Peyer's patch (tissue), 4 donors: ENCODE measurements at places on chromosomes 12 and 14. TPM values are rescaled to one million over a fixed set of nuclear protein-coding genes. Genes with fewer than 3 reads are reported as not detected.

Gene KRT72
- total RNA-seq = not detected

Gene C12orf54
- not detected for total RNA-seq

Gene OR6C70
- not detected for total RNA-seq

Gene ABCC9
- total RNA-seq = 3.7 TPM

Gene NFATC4
- total RNA-seq = 20.9 TPM

Gene SLC25A21
- total RNA-seq = not detected

Gene TTC9
- total RNA-seq = 0.83 TPM

GRCh38 chr14:28767853-28768741 lies 1.5 kb downstream of the FOXG1 start:
- no peaks in the 10 kb centered on the region for H3K4me1 ChIP-seq
- H3K36me3 ChIP-seq = no peaks in the 10 kb centered on the region
- peaks cover 39% of the 10 kb centered on the region for H3K27me3 ChIP-seq
- no peak overlapping the region for H3K4me3 ChIP-seq
- DNase-seq = no peak
- H3K27ac ChIP-seq = no peak overlapping the region

- no peak for DNase-seq
- no peak overlapping the region for H3K27ac ChIP-seq
- H3K36me3 ChIP-seq = no peaks in the 10 kb centered on the region
- H3K27me3 ChIP-seq = no peaks in the 10 kb centered on the region
- H3K4me3 ChIP-seq = no peak overlapping the region
- no peaks in the 10 kb centered on the region for H3K4me1 ChIP-seq
Observed at GRCh38 chr14:24888532-24888931, 161.4 kb downstream of the STXBP6 start.

GRCh38 chr14:61279082-61279481 lies 2.1 kb downstream of the TMEM30B start:
- no peaks in the 10 kb centered on the region for H3K4me1 ChIP-seq
- no peak for DNase-seq
- H3K27me3 ChIP-seq = no peaks in the 10 kb centered on the region
- no peaks in the 10 kb centered on the region for H3K36me3 ChIP-seq

DNA sequence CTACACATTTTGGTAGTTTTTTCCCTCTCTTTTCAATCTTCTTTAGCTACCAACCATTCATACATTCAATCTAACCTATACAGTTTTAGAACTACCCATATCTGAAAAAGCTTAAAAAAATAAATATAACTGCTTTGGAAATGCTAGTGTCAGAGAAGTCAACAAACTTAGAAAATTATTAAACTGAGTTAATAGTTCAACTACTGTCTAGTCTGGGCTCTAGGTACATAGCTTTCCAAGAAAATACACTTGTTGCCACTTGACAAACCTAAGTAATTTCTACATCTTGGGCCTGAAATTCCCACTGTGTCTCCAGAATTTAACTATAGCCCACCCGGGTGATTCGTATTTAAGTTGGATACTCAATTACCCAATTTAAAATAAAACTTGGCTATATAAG lies 22.1 kb downstream of the GTF2A1 start:
- no peak for DNase-seq
- H3K27ac ChIP-seq = no peak overlapping the region
- no peak overlapping the region for H3K4me3 ChIP-seq
- no peaks in the 10 kb centered on the region for H3K4me1 ChIP-seq
- H3K27me3 ChIP-seq = no peaks in the 10 kb centered on the region

DNA sequence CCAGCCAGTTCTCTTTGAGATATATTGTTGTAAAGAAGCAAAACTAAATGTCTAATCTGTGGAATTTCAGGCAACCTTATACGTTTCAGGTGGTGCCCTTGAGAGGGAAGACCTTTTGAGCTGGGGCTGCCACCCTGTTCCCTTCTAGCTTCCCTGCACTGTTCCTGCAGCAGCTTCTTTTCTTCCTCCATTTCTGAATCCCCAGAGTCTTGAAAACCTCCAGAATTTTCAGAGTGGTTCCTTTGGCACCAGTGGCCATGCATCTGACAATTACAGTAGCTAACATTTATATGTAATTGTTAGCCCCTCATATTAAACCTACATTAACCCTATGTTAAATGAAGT lies 271.3 kb downstream of the ZFP36L1 start:
- H3K27ac ChIP-seq = no peak overlapping the region
- peaks cover 39% of the 10 kb centered on the region for H3K4me1 ChIP-seq
- H3K36me3 ChIP-seq = no peaks in the 10 kb centered on the region
- H3K4me3 ChIP-seq = no peak overlapping the region
- DNase-seq = no peak

DNA sequence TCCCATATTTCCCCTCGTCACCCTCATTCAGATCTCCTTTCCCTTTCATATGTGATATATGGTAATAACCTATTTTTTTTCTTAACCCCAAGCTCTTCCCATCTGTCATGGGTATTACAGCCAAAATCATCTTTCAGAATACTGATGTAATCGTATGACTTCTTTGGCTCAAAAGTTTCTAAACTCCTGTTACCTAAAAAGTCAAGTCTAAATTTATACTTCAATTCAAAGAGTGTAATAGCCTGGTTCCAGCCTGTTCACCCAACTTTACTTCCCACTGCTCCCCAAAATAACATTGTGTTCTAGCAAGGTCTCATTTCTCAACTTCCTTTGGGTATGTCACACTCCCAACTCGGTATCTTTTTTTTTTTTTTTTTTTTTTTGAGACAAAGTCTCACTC lies 48.5 kb downstream of the TBK1 start:
- H3K4me1 ChIP-seq = no peaks in the 10 kb centered on the region
- H3K4me3 ChIP-seq = no peak overlapping the region
- H3K27ac ChIP-seq = no peak overlapping the region
- peaks cover 60% of the 10 kb centered on the region for H3K36me3 ChIP-seq

GRCh38 chr14:53148671-53149070 lies 4.5 kb downstream of the DDHD1 start:
- no peak overlapping the region for H3K27ac ChIP-seq
- no peaks in the 10 kb centered on the region for H3K36me3 ChIP-seq
- no peak overlapping the region for H3K4me3 ChIP-seq
- H3K27me3 ChIP-seq = no peaks in the 10 kb centered on the region

DNA sequence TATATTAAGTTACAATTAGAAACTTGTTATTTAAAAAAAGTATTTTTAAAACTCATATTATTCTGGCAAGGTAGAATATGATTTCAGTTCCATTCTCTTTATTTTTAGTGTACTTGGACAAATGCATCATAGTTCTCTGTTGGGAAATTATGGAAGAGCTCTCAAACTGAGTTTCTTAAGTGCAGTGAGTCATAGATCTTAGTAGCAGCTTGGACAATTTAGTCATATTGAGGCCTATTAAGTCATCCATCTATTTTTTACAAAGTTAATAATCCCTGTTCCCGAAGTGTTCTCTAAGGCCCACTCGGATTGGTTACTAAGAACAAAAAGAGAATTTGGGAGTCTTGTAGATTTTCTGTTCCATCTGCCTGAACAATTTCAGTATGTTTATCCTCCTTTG lies 113.9 kb downstream of the ANO4 start:
- H3K4me1 ChIP-seq = no peaks in the 10 kb centered on the region
- no peaks in the 10 kb centered on the region for H3K27me3 ChIP-seq
- DNase-seq = no peak
- no peak overlapping the region for H3K4me3 ChIP-seq
- no peaks in the 10 kb centered on the region for H3K36me3 ChIP-seq

- no peak for DNase-seq
- no peaks in the 10 kb centered on the region for H3K36me3 ChIP-seq
- H3K27me3 ChIP-seq = no peaks in the 10 kb centered on the region
- H3K4me3 ChIP-seq = no peak overlapping the region
- H3K4me1 ChIP-seq = no peaks in the 10 kb centered on the region
Observed at GRCh38 chr12:94039914-94040313, 108.5 kb upstream of the PLXNC1 start.
